NCI-H2029 treated with DMSO at 0.1 percent for 48 hours (cell line): ENCODE measurements at places on chromosomes 16 and 17.
A peak's percentile ranks its signal among the peaks of the same experiment; 100 is the strongest.

- DNase-seq = no peak
Observed at GRCh38 chr16:3912373-3912772, 31.9 kb upstream of the CREBBP start.

DNA sequence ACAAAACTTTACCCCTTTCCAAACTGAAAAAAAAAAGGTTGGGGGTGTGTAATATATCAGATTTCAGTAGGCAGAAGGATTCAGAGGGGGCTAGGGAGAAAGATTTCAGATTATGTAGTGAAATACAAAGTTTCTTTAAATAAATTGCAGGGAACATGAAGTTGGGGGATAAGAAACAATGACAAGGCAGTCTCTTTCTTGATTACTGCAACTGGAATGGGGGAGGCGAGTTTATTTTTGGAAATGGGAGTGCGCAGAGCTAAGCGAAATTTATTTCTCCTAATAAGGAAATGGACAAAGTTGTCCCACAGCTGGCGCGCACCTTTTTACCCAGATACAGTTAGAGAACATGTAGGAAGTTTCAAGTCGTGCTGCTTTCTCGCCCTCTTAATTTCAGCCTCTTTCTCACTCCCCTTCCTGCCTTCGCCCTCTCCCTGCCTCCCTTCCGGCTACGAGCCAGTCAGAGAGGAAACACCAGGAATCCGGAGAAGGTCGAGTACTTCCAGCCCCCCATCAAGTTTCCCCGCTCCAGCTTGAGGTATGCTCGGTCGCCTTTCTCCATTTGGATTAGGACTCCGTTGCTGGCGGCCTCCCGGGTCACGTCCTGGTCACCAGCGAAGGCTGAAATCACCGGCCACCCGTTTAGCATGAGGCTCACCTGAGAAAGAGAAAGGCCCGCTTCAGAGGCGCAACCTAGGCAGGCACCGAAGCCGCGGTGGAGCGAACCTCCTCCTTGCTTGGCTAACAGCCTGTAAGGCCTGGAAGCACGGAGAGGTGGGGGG, 2.5 kb downstream of the CBLN1 start:
- DNase-seq = no peak

GRCh38 chr16:68257251-68257905, 6.9 kb upstream of the SLC7A6 start:
- no peak for DNase-seq

- no peak for DNase-seq
Observed at GRCh38 chr16:89139907-89140361, 31.6 kb upstream of the CDH15 start.

GRCh38 chr17:33385713-33386112, 92.6 kb upstream of the ASIC2 start:
- peak; percentile 26 for DNase-seq
